ENCODE measurements at places on chromosomes 7 and 10. TPM values are rescaled to one million over a fixed set of nuclear protein-coding genes. Genes with fewer than 3 reads are reported as not detected.

LARP4B gene
- 83.3 TPM for polyA plus RNA-seq

UNCX gene
- polyA plus RNA-seq, result not detected

IGF2BP3 gene
- 27.8 TPM for polyA plus RNA-seq

FAM25C gene
- polyA plus RNA-seq, result not detected

DNA sequence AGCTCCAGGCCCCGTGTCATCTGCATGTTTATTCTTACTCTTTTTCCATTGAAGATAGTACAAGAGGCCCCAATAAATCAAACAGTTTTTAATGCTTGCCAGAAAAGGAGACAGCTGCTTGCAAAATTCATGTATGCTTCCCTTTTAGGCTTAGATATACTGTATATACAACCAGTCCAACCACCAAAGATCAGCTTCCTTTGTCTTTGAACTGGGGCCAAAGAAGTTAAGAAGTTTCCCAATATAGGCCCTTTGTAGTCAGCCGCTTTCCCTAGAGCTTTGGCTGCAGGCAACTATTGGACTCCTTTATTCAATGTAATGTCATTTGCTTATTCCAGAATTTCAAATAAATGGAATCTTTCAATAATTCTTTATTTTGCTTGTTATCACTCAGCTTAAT is 1395.0 kb downstream of the GATA3 start:
- DNase-seq, result no peak

DNA sequence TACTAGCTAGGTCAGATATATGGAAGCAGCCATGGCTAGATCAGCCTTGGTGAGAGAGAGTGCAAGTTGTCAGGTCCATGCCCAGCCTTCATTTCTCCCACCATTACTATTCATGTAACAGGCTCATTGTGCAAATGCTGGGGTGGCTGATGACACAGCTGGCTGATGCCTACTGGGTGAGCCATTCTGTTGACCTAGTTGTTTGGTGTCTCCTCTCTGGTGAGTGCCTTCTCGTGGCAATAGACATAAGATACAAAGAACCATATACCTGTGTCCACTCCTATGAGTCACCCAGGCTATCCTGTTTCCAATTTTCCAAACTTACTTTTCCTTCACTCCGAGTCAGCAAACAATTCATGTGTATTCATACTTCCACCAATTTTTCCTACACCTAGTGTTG is 46.0 kb downstream of the ZNF25 start:
- no peak for DNase-seq

- DNase-seq, result no peak
Observed at GRCh38 chr10:53489335-53490182, 717.0 kb upstream of the MBL2 start.

Measured in forelimb muscle (tissue), 1 donor.